ENCODE measurements at places on chromosomes 4 and X.

- DNase-seq = no peak
Observed at GRCh38 chr4:16075975-16076757, 7.7 kb downstream of the PROM1 start.

GRCh38 chr4:126544276-126544675 lies 1088.5 kb upstream of the INTU start:
- no peak for DNase-seq

- no peak for DNase-seq
Observed at GRCh38 chr4:145907390-145907789, 31.2 kb downstream of the ZNF827 start.

DNA sequence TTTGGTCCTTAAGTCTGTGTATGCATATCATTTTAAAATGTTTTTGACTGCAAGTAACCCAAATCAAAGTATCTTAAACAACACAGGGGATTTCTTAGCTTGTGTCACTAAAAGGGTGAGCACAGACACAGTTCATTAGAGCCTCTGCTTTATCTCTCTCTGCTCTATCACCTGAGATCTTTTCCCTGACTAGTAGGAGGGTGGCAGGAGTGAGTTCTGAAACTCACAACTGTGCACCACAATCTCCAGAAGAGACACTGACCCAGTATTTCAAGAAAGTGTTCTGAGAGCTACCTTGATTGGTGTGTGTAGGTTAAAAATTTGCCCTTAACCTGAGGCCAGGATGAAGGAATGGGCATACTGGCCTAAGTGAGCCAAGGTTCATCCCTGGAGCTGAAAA lies 24.8 kb downstream of the CCSER1 start:
- no peak for DNase-seq

DNA sequence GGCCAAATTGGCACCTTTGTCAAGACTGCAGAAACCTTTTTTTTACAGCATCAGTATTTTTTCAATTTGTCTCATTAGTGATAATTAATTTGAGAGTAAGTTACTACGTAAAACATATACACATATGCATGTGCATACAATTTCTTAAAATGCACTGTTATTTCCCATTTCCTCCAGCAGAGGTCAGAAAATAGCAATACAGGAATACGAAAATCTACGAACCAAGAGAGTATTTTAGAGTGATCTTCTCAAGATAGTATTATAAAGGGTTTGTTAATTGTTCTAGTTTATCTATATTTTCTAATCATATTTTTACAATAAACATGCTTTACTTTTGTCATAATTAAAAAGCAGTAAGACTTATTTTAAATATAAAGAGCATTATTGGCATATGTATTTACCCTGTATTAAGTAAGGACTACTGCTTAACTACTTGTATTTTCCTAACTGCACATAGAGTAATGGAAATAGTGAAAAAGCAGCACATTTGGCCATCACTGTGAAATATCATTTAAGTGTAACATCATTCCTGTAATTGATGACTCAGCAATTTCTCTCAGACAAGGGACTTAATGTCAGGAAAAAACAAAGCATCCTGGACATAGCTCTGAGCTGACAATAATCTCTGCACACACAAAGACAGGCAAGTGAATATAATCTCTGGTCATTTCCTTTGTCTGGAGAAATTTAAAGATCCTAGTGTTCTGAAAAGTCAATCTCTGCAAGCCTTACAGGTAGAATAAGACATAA lies 45.6 kb downstream of the MAOB start:
- no peak for DNase-seq

DNA sequence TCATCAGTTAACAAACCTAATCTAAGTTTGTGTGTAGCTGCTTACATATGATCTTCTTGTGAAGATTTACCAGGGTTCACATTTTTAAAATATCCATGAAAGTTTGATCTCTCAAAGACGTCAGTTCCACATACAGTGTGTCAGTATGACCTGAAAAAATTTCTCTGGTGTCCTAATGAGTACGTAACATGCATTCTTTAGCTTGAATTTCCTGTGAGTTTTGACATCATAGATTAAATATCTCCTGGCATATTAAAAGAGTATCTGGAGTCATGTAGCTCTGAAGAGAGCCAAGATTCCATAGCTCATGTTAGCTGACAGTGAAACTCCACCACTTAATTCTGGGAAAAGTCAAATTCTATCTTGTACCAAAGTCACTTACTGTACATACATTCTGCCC lies 43.9 kb upstream of the PDLIM5 start:
- DNase-seq = no peak

DNA sequence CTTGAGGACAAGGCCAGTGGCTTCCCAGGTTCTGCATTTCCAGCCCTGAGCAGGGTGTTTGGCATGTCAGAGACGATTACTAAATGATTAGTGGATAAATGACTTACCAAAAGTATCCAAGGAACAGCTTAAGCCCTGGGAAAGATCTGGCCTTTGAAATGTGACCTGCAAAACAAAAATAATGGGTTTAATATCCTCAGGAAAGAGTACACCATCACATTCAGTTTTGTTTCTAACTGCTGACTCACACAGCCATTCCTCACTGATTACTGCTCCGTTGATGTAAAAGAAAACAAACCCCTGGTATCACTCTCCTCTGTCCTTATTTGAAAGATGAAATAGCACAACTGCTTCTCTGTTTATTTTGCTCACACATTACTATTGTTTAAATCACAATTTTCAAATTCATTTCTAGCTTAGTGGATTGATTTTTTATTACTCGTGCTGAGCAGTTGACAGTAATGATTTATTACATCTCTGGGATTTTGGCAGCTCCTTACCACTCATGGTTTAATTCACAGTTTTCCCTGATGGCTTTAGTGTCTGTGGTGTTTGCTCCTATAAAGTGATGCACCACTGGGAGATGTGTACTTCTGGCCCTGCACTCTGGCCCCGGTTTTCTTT lies 117.0 kb downstream of the CBLL2 start:
- no peak for DNase-seq

DNA sequence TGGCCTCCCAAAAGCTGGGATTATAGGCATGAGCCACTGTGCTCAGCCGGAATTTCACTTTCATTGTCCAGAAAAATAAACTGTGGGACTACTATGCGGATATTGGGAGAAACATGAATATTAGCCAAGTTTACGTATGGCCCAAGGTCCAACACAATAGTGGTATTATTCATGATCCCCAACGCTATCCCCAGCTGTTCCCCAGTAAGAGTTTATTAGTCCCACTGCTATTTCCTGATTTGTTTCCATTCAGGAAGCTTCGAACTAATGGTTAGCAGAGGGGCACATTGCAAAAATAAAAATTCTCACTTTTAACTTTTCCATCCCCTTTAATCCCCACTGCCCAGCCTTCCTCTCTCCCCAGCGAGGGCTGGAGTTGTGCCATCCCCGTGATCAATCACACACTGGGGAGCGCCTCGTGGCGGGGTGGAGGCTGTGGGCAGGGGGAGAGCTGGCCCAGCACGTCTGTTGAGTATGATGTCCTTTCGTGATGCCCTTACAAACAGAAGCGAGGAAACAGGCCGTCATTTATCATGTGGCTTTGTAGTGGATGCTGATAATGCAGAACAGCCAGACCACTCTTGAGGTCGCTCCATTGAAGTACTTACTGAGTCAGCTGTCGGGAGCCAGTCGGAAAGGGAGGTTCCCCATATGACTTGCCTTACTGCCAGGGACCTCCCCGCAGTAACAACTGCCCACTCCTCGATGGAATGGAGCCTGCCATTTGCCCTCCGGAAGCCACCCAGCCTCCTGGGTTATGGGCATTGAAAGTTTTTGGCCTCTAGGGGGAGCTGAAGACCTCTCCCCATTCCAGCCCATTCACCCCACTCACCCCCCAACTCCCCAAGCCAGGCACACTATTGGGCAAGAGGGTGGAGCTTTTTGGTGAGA lies 117.0 kb downstream of the KDR start:
- no peak for DNase-seq

- DNase-seq = no peak
Observed at GRCh38 chr4:159101988-159102621, 774 bp upstream of the RAPGEF2 start.

DNA sequence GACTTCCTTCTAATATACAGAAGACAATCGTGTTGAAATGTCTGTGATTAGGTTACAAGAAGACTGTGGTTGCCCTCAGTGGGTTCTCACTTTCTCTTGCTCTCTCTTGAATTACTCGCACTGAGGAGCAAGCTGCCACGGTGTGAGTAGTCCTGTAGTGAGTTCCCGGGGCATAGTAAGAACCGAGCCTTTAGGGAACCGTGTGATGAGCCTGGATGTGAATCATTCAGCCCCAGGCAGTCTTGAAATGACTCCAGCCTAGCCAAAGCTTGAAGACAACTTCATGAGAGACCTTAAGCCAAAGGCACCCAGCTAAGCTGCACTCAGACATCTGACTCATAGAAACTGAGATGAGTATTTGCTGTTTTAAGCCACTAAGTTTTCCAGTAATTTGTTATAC lies 292.7 kb downstream of the SPOCK3 start:
- no peak for DNase-seq

DNA sequence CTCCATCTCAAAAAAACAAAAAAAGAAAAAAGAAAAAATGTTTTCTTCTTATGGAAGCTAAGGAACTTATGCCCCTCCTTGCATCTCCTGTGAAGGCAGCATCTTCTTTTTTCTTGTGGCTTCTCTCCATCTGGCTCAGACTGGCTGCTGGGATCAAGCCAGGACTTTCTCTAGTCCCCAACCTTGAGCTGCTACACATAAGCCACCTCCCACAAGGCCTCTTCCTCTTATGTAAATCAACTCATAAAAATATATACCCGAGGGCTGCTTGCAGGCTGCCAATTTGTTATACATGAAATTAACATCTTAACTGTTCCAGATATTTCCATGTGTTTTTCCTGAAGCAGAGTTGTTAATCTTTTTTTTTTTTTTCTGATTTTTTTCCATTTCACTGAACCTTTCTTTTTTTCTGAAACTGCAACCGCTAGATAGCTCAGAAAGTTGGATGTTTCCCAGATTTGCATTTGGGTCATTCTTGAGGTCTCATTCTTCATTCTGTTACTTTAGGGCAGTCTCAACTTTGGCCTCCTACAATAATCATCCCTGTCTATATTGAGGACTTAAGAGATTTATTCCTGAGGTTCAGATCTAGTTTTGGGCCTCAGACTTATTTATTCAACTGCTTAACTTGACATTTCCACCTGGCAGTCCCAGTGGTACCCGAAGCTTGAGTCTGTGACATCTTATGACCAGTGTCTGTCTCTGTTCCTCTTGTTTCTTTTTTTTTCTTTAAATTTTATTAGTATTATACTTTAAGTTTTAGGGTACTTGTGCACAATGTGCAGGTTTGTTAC lies 10.3 kb downstream of the SNX25 start:
- no peak for DNase-seq

GRCh38 chr4:150256225-150256620 lies 178.0 kb downstream of the DCLK2 start:
- DNase-seq = no peak

DNA sequence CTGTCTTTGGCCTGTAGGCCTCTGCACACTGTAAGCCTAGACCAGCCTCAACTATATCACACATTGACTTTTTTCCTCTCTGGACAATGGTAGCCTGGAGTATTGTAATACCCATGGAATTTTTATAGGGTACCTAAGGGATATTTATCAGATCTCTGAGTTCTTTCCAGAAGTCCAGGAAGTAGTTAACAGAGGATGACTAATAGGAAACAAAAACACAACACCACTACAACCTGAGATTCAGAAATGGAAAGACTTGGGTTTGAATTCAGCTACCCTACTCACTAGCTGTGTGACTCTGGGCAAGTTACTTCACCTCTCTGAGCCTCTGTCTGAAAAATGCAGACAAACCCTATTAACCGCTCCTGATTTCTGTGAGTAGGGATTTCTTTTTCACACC lies 7.7 kb upstream of the STX18 start:
- no peak for DNase-seq

DNA sequence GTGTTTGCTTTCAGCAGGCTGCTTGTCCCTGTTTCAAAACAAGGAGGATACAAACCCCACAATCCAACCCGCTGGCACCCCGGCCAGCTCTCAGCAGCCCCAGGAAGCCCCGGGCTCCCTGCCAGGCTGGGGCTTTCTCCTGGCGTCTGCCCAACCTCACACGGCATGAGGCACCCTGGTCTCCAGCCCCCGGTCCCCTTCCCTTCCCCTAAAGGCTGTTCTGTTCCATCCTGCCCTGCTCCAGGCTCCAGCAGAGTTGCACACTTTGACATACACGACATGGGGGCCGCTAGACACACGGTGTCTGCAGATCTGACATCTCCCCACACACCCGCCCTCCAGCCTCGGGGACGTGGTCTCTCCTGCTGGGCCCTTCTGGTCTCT lies 107.7 kb upstream of the ADRA2C start:
- DNase-seq = no peak

GRCh38 chr4:6372649-6373525 lies 99.5 kb downstream of the PPP2R2C start:
- DNase-seq = peak; percentile 85

GRCh38 chr4:152949930-152950329 lies 13.8 kb downstream of the FHDC1 start:
- no peak for DNase-seq

DNA sequence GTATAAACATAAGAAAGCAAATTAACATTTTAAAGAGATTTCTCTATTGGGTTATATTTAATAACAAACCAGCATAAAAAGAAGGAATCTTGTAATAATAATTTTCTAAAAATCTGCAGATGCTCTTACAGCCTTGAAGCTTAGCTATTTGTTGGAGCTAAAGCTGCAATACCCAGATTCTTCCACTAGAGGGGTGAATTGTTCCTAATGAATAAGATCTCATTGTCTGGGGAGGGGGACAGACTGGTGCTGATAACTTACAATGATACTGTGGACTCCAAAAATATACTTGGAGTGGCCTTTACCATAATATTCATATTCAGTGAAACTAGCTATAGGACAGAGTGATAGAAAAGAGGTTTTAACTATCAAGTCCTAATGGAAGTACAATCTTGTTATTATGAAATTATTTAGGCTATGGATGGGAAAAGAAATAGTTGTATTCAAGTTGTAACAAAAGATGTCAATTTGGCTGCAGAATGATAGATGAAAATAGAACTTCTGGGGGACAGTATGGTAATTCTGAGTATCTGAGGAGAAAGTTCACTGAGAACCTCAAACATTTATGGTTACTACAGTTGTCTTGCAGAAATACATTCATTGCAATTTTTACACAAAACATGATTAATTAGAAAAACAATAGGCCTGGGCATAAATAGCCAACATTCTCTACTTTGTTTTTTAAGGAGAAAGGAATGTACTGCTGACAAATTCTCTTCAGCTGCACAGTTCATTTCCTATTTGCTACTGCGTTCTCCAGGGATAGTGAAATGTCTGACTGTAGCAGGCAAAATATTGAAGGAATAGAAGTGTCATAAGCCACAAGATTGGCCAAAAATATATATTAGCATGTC lies 443.3 kb downstream of the GBA3 start:
- DNase-seq = no peak

DNA sequence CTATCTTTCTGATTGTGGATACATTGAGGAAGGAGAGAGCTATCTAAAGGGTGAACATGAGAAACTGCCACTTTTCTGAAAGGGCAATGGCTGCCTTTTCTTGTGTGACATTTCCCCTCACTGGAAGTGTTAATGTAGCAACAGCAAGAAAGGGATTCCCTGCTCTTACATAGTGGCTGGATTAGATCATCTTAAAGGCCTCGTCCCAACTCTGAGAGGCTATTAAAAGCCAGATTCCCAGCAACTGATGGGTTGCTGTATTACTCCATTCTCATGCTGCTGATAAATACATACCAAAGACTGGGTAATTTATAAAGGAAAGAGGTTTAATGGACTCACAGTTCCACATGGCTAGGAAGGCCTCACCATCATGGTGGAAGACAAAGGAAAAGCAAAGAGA lies 33.7 kb upstream of the ADH7 start:
- DNase-seq = no peak
